Lower lobe of right lung (tissue), 2 donors: ENCODE measurements at places on chromosomes 3 and 15. TPM values are rescaled to one million over a fixed set of nuclear protein-coding genes. Genes with fewer than 3 reads are reported as not detected.
A peak's percentile ranks its signal among the peaks of the same experiment; 100 is the strongest.

- H3K27me3 ChIP-seq, result no peaks in the 10 kb centered on the region
- DNase-seq, result no peak
- no peaks in the 10 kb centered on the region for H3K36me3 ChIP-seq
- no peak overlapping the region for H3K27ac ChIP-seq
Measured at GRCh38 chr3:102473648-102474047, 38.8 kb downstream of the ZPLD1 start.

GRCh38 chr3:55147856-55148720 is 220.2 kb upstream of the LRTM1 start:
- H3K27ac ChIP-seq, result no peak overlapping the region
- no peaks in the 10 kb centered on the region for H3K27me3 ChIP-seq
- no peak for DNase-seq
- H3K4me3 ChIP-seq, result no peak overlapping the region

DNA sequence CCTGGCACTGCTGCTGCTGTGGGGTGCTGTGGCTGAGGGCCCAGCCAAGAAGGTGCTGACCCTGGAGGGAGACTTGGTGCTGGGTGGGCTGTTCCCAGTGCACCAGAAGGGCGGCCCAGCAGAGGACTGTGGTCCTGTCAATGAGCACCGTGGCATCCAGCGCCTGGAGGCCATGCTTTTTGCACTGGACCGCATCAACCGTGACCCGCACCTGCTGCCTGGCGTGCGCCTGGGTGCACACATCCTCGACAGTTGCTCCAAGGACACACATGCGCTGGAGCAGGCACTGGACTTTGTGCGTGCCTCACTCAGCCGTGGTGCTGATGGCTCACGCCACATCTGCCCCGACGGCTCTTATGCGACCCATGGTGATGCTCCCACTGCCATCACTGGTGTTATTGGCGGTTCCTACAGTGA is 2.1 kb downstream of the GRM2 start:
- peaks cover 5% of the 10 kb centered on the region for H3K36me3 ChIP-seq
- no peak for DNase-seq
- H3K4me1 ChIP-seq, result no peaks in the 10 kb centered on the region
- no peak overlapping the region for H3K27ac ChIP-seq

- no peak overlapping the region for H3K27ac ChIP-seq
- H3K4me1 ChIP-seq, result no peaks in the 10 kb centered on the region
- no peak for DNase-seq
- no peak overlapping the region for H3K4me3 ChIP-seq
- no peaks in the 10 kb centered on the region for H3K36me3 ChIP-seq
- H3K27me3 ChIP-seq, result no peaks in the 10 kb centered on the region
Measured at GRCh38 chr3:159600291-159600690, 388.3 kb upstream of the IL12A start.

DNA sequence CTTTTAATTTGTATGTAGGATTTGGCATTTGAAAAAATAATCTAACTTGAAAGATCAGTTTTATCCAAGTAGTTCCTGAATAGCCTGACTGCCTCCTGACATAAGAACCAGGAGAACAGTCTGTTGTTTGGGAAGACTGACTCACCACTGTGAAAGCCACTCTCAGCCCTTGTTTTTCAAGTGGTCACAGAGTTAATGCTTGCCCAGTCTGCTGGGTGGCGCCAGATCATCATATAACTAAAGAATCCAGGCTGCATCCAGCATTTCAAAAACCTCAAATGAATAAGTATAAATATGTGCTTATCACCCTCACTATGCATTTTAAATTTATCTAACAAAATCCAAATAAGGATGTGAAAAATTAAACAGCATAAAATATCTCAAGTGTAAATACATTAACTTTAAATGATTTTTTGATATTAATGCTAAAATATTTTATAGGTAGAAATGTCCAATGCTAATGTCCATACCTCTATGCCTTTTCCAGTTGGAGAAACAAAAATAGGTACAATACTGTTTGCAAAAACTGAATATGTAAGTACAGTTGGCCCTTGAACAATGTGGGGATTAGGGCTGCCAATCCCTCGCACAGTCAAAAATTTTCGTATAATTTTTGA is 26.9 kb upstream of the ZBBX start:
- H3K36me3 ChIP-seq, result no peaks in the 10 kb centered on the region
- no peak overlapping the region for H3K4me3 ChIP-seq
- H3K27me3 ChIP-seq, result no peaks in the 10 kb centered on the region
- no peak overlapping the region for H3K27ac ChIP-seq

CFAP100 gene
- 21.5 TPM for total RNA-seq

DNA sequence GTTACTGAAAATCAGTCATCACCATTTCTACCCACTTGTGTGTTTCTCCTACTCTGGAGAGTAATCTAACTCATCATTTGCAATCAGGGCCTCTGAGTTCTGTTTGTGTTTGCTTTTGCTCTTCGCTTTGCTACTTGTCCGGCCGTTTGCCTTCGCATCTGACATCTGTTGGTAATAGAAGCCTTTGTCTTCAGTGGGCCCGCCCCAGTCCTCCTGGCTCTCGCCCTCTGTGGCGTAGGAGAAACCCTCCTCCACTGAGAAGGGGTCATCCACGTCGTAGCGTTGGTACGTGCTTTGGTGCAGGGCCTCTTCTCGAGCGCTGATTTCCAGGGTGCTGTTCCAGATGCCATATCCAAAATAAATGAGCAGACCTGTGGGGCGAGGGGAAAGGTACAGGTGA is 48.3 kb downstream of the CLDN11 start:
- no peak overlapping the region for H3K4me3 ChIP-seq
- no peak for DNase-seq
- no peak overlapping the region for H3K27ac ChIP-seq
- H3K36me3 ChIP-seq, result no peaks in the 10 kb centered on the region
- no peaks in the 10 kb centered on the region for H3K27me3 ChIP-seq

GRCh38 chr15:83435202-83435601 is 11.9 kb upstream of the SH3GL3 start:
- no peak overlapping the region for H3K27ac ChIP-seq
- DNase-seq, result no peak
- H3K4me3 ChIP-seq, result no peak overlapping the region
- H3K27me3 ChIP-seq, result peaks cover 9% of the 10 kb centered on the region

CDHR4 gene
- total RNA-seq, result 9.6 TPM

FBXO40 gene
- 0.09 TPM for total RNA-seq

- H3K27ac ChIP-seq, result no peak overlapping the region
- no peaks in the 10 kb centered on the region for H3K36me3 ChIP-seq
- no peaks in the 10 kb centered on the region for H3K27me3 ChIP-seq
- DNase-seq, result no peak
Measured at GRCh38 chr3:149705416-149705815, 46.9 kb downstream of the COMMD2 start.

GRCh38 chr3:5191555-5192304 is 4.2 kb downstream of the EDEM1 start:
- no peak overlapping the region for H3K4me3 ChIP-seq
- H3K4me1 ChIP-seq, result peaks cover 76% of the 10 kb centered on the region
- peaks cover 6% of the 10 kb centered on the region for H3K36me3 ChIP-seq
- no peaks in the 10 kb centered on the region for H3K27me3 ChIP-seq
- DNase-seq, result no peak

GRCh38 chr3:150662410-150663200 is 41.1 kb downstream of the ERICH6 start:
- no peak for DNase-seq
- H3K36me3 ChIP-seq, result no peaks in the 10 kb centered on the region
- no peaks in the 10 kb centered on the region for H3K27me3 ChIP-seq
- no peak overlapping the region for H3K27ac ChIP-seq

GRCh38 chr15:70165716-70166284 is 68.1 kb upstream of the TLE3 start:
- DNase-seq, result no peak
- H3K27ac ChIP-seq, result no peak overlapping the region
- H3K27me3 ChIP-seq, result no peaks in the 10 kb centered on the region
- H3K4me1 ChIP-seq, result peaks cover 16% of the 10 kb centered on the region
- no peak overlapping the region for H3K4me3 ChIP-seq

- no peaks in the 10 kb centered on the region for H3K27me3 ChIP-seq
- peaks cover 7% of the 10 kb centered on the region for H3K4me1 ChIP-seq
- peak overlapping the region; percentile 18 for H3K4me3 ChIP-seq
- H3K36me3 ChIP-seq, result no peaks in the 10 kb centered on the region
- no peak for DNase-seq
Measured at GRCh38 chr3:185701611-185702261, 115.6 kb downstream of the SENP2 start.

ZBBX gene
- 15.2 TPM for total RNA-seq

ARF4 gene
- 113 TPM for total RNA-seq

DNA sequence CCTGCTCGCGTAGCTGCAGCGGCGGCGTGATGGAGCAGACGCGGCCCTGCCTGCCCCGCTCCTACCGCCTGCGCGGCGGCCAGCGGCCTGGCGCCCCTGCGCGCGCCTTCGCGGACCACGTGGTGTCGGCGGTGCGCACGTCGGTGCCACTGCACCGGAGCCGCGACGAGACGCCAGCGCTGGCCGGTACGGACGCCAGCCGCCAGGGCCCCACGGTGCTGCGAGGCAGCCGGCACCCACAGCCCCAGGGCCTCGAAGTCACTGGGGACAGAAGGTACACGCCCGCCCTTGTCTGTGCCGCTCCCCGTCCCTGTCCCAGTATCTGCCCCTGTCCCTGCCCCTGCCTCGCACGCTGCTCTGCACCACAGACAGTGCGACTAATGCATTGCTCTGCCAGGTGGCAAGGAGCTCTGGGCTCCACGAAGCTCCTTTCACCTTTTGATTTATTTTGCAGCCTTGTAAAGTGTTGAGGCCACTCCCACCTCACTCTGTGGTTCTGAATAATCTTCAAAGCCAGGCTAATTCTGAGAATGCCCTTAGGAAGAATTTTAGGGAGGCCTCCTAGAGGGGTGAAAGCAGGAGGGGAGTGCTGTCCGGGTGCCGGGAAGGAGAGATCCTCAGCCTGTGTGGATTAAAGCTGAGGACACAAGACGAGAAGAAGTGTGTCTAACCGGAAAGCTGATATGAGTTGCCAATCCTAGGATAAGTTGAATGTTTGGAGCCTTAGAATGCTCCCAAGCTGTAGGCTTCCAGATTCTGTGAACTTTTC is 100.0 kb downstream of the THSD4 start:
- no peak overlapping the region for H3K4me3 ChIP-seq
- H3K27ac ChIP-seq, result no peak overlapping the region
- H3K36me3 ChIP-seq, result no peaks in the 10 kb centered on the region

VEPH1 gene
- 116 TPM for total RNA-seq

- no peak overlapping the region for H3K4me3 ChIP-seq
- H3K4me1 ChIP-seq, result peaks cover 4% of the 10 kb centered on the region
- no peaks in the 10 kb centered on the region for H3K36me3 ChIP-seq
- no peak for DNase-seq
- peaks cover 6% of the 10 kb centered on the region for H3K27me3 ChIP-seq
Measured at GRCh38 chr15:69557020-69557706, 104.5 kb downstream of the RPLP1 start.

- H3K4me1 ChIP-seq, result no peaks in the 10 kb centered on the region
- H3K27me3 ChIP-seq, result no peaks in the 10 kb centered on the region
- H3K27ac ChIP-seq, result no peak overlapping the region
Measured at GRCh38 chr15:53360881-53361280, 398.6 kb downstream of the WDR72 start.

DNA sequence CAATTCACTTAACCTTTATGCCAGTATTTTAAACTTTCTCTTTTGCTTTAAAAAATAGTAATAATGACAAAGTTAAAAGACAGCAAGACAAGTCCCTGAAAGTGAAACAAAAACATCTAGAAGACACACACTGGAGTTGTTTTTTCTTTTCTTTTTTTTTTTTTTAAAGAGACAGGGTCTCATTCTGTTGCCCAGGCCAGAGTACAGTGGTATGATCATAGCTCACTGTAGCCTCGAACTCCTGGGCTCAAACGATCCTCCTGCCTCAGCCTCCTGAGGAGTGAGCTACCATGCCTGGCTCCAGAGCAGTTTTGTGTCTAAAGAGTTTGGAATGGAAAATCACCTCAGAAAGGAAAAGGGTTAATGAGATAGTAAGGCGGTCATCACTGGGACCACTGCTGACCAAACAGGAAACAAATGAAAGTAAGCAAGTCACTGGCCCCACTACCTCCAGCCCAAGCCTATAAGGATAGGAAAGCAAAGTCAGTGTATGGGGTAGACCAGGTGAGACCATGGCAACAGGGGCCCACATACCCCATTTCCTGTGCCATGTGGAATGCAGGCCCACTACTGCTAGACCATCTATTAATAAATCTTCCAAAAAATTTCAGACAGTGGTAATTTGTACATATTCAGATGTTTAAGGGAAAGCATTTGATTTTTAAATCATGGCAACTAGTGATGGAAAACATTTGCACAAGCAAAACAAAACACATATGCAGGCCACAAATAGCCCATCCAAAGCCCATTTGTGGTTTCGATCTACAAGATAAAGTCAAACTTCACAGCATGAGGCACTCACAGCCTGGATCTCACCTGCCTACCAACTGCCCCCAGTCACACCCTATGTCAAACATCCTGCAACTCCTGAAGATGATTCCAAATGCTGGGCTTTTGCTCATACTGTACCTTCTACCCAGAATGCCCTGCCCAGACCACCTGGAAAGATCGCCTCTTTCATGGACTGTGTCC is 62.6 kb downstream of the OSBPL10 start:
- no peaks in the 10 kb centered on the region for H3K36me3 ChIP-seq
- no peak for DNase-seq
- no peak overlapping the region for H3K27ac ChIP-seq
- peaks cover 35% of the 10 kb centered on the region for H3K4me1 ChIP-seq
- H3K4me3 ChIP-seq, result peak overlapping the region; percentile 22

IL5RA gene
- 5.6 TPM for total RNA-seq

DNA sequence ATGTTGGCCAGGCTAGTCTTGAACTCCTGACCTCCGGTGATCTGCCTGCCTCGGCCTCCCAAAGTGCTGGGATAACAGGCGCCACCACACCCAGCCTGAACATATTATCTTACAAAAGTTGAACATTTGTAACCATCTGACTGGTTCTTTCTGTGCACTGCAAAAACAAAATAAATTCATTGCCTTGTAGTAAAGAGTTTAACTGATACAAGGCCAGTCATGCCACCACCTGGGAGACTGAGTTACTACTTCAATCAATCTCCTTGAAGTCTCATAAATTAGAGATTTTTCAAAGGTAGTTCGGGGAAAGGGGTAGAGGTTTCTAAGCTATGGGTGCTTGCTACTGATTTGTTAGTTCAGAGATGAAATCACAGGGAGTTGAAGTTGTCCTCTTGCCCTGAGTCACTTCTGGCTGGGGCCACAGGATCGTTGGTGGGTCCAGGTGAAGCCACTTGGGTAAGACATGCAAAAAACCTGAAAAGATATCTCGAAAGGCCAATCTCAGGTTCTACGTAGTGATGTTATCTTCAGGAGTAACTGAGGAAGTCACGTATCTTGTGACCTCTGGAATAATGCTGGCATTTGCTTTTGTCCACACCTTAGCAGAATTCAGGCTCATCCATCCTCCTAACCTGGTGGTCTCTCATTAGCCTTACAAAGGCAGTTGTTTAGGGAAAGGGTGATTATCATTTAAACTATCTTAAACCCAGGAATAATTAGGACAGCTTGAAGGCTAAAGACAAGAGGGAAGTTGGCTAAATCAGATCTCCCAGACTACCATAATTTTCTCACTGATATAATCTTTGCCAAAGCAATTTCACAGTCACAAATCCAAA is 33.7 kb downstream of the ZBTB11 start:
- DNase-seq, result no peak
- H3K4me3 ChIP-seq, result no peak overlapping the region
- H3K4me1 ChIP-seq, result no peaks in the 10 kb centered on the region
- H3K27ac ChIP-seq, result no peak overlapping the region

MST1R gene
- total RNA-seq, result 27.3 TPM

ACSBG1 gene
- total RNA-seq, result 1.8 TPM
